ENCODE measurements at places on chromosomes 7 and 10.

- peak; percentile 40 for DNase-seq
Observed at GRCh38 chr10:104581884-104582601, 59.0 kb upstream of the SORCS3 start.

- no peak for DNase-seq
Observed at GRCh38 chr7:64621656-64622055, 44.3 kb upstream of the ZNF107 start.

GRCh38 chr7:69095649-69096048 lies 502.6 kb upstream of the AUTS2 start:
- no peak for DNase-seq

GRCh38 chr7:114765331-114766040 lies 156.4 kb upstream of the MDFIC start:
- no peak for DNase-seq

DNA sequence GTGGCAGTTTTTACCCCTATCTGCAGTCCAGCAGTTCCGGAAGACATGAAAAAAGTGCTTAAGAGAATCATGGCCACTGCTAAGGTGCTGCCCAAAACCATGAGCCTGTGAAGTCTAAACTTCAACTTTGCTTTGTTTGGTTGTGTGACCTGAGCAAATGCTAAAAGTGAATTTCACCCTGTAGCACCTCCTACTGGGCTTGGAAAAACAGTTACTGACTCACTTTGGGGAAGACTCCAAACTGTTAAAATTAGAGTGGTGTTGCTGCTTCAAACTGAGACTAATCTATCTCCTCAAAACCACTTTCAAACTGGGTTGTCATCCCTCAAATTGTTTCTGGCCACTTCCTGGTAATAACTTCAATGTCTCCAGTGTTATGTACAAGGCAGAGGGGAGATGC lies 21.3 kb downstream of the MKX start:
- no peak for DNase-seq

DNA sequence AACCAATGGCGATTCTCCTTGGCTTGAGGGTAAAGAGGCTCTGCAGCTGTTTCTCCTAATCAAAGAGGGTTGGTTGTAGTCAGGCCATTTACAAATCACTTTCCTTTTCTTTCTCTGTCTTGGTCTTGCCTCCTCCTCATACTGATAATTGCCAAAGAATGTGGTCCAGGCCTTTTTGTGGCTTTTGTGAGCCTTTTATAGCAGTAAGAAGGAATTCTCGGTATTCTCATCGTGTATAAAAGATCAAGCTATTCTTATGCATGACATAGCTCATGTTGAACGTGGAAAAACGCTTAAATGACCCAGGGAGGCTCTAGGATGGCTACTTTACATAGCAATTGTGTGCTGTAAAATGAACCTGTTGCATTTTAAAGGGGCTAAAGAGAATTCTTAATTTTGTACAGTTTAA lies 62.6 kb downstream of the RBM20 start:
- DNase-seq = peak; percentile 76

- DNase-seq = peak; percentile 67
Observed at GRCh38 chr7:104980841-104981671, 32.9 kb upstream of the KMT2E start.

GRCh38 chr10:11610826-11611247 lies 613 bp downstream of the USP6NL start:
- DNase-seq = peak; percentile 53

DNA sequence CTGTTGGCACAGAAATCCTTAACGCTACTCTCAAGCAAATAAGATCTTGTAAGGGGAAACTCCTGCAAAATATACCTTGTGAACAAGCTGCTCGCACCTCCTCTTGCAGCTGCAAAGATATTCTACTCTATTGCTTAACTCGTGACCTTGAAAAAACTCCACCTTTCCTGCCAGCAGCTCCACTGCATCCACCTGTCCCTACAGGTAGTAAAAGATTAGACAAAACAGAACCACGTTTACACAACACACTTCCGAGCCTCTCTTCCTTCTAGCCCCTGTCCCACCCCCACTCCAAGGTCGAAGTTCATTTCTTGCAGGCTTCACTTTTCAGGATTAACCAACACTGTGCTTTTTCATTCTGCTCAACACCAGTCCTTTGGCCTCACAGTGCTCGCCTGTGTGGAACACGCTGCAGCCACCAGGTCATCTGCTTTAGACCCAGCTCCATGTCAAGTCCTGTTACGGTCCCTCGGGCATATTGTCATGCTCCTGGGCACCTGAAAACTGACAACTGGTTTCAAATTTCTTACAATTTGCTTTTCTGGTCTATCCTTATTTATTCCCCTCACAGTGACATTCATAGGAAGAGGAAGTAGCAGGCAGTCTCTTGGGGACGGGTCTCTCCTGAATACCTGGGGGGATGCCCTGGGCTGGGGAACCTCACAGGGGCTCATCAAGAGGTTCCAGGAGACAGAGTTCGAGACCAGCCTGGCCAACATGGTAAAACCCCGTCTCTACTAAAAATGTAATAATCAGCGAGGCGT lies 165.8 kb upstream of the KLF14 start:
- DNase-seq = no peak

GRCh38 chr7:3039787-3040186 lies 3.9 kb downstream of the CARD11 start:
- no peak for DNase-seq

DNA sequence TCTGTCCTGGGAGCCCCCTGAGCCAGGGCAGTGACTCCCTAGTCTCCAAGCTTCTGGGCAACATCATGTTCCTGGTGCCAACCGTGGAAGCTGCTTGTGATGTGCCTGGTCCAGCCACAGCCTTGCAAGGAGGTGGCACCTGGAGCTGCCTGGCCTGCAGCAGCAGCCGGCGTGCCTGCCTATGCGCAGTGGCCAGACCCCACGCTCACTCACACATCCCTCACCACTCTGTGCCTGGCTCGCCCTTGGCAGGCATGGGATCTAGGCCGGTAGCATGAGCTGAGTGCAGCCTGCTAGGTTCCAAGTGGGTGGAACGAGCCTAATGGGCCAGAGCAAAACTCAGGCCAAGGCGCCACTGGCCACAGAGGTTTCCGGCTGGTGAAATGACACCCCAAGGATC lies 184.0 kb downstream of the ZNF438 start:
- no peak for DNase-seq

DNA sequence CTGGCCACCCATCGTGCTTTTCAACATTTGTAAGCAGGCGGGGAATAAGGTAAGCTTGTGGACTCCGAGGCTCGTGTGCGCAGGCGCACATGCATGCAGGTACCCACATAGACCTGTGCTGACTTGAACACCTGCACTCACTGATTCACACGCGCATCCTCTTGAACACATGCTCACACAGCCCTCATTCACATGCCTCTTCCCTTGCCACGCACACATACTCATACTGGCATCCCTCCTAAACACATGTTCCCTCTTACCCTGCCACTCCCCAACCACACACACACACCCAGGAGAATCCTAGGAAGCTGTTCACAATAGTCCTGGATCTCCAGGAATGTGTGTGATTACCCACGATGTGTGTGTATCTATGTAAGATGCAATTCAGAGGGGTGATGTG lies 44.1 kb upstream of the LBX1 start:
- no peak for DNase-seq

DNA sequence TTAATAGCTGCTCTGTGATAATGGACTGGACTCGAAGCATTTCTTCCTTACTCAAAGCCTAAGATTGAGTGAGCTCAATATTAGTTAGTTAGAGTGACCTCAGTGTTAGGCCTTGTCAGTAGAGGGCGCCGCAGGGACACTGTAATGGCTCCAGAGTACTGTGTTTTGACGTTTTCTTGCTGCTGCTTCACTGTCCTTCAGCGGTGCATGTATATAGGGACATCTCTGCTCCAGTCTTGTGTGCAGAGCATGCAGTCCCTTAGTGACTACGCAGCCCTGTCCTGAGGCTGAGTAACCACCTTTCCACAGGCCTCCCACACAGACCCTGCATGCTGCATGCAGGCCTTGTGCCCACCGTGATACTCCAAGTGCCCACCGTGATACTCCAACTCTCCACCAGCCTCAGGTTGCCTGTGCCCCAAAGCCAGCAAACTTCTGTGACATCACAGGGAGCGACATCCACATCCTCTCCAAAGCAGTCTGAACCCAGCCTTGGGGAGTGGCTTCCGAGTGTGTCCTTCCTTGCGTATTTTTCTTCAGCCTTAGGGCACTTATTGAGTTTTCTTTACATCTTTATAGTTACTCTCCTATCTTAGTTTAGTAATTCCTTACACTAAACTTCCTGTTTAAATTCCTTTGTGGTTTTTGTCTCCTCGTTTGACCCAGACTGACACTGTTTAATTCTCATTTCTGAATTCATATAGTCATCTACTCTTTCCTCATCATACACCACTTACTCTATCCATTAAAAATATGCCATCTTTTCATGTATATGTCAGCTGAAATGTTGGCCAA lies 118.2 kb downstream of the JAZF1 start:
- peak; percentile 62 for DNase-seq

GRCh38 chr10:6711408-6711841 lies 131.3 kb upstream of the PRKCQ start:
- DNase-seq = no peak

GRCh38 chr10:102114861-102115618 lies 5.1 kb downstream of the LDB1 start:
- DNase-seq = peak; percentile 87

DNA sequence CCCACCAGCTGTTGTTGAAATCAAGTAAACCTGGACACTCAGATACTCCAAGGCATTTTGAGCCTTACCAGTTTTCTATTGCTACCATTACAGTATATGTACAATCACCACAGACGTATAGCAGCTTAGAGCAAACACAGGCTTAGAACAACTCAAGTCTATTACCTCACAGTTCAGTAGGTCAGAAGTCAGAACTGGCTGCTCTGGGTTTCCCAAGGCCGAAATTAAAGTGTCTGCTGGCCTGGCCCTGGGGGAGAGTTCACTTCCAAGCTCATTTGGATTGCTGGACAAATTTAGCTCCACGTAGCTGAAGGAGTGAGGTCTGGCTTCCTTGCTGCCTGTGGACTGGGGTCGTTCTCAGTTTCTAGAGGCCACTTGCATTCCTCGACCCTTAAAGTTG lies 260.1 kb upstream of the LRRN3 start:
- DNase-seq = no peak

DNA sequence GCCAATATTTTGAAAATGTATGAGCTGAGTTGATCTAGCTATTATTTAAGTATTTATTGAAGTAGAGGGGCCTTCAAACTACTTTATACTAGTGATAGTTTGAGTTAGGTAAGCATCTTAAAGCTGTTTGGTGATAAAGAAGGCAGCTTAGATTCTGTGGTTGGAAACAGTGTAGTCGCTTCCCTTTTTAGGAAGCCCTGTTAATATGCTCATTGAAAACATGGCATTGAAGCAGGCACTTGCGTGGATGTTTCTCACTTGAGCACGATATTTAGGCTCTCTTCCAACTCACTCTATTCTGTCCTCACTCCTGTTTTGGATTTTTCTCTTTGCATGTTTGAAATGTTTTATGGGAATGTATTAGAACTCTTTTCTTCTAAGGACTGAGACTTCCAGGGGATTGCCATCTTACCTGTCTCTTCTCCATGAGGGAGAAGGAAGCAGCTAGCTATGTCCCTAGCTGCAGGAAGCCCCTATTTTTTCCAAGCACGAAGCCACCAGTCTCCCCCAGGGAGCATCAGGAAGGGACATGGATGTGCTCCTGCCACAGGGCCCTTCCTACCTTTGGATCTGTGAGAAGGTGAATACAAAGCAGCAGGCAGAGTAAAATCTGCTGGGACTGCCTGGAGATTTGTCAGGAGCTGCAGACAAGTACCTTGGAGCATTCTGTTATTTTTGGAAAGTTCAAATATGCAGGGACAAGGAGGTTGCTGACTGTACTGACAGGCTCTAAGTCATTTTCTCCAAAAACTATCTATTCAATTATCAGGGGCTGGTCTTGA lies 22.0 kb upstream of the BMPR1A start:
- no peak for DNase-seq

- no peak for DNase-seq
Observed at GRCh38 chr7:12534046-12534445, 36.5 kb upstream of the SCIN start.

DNA sequence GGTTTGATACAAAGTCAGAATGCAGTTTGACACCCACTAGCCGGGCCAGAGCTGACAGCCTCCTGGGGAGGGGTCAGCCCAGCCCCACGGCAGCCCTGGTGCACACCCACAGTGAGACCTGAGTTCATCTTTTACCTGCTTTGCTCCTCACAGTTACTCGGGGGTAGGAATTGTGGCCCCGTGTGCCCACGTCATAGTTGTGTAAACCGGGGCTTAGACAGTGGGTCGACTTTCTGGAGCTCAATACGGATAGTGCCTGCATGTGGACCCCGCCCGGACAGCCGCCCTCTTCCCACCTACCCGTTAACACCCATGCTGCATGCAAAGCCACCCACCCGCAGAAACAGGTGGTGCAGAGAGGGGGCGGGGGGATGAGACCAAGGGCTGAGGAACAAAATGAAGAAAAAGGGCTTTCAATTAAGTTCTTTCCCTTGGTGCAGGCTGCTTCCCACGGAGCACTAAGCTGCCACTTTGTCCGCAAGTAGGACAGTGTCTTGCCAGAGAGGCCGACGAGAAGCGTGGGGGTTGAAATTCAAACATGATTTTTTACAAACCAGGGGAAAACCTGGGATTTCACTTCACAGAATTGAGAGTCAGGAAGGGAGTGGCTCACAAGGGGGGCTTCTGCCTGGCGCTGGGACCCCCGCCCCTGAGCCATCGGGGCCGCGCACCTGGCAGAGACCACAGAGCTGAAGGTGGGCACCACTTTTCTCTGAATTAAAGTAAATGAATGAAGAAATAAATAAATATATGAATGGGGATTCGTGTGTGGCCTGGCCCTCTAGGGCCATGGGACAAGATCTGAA lies 24.6 kb upstream of the FOXL3 start:
- DNase-seq = no peak

DNA sequence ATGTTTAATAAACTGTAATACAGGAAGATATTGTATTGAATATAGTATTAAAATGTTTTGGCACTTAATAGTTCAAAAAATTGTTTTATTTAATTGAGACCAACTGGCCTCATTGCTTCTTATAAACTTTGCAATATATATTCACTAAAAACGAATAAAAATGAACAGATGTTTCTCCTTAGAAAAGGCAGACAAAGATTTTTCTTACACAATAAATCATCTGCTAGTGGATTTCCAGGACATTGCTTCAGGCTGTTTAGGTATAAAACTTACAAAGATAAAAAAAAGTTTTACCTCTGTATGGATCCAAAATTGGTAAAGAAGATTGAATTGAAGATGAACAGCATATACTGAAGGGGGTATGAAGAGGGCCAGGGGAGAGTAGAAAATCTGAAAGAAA lies 143.6 kb downstream of the AGMO start:
- no peak for DNase-seq

Data from urothelium cell line (cell line).